Fibroblast of skin of right quadriceps (primary cell): ENCODE measurements at places on chromosomes 1 and 21.
A peak's percentile ranks its signal among the peaks of the same experiment; 100 is the strongest.

- DNase-seq: no peak
Measured at GRCh38 chr1:39084191-39084590, 58.0 kb downstream of the NDUFS5 start.

DNA sequence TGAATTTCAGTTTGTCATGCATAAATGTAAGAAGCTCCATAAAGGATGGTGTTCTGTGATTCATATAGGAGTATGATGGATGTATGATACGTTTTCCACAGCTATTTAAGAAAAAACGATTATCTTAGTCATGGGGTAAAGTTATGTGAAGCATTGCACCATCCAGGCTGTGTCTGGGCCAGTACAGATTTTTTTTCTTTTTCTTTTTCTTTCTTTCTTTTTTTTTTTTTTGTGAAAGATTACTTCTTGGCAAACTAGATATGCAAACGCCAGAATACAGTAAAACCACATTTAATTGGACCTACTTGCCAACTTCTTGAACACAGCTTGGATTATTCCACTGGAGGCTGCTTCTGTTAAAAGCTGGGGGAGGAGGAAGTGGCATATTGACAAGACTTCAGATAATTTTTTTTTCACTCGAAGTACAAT, 14.9 kb downstream of the ZBTB18 start:
- peak; percentile 88 for DNase-seq

DNA sequence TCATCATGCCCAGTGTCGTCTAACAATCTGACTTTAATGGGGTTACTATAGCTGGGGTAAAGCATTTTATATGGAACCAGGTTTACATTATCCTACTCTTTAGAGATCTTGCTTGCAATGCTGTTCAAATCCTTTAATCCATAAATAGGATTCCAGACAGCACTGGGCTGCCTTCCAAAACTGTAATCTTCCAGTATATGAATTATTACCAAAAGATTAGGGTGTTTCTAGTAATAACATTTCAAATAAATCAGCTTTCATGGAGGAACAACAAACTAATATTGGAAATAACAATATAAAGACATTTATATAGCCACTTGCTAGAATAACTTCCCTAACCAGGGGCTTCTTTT, 88.6 kb upstream of the PLXNA2 start:
- DNase-seq: no peak

- DNase-seq: no peak
Measured at GRCh38 chr1:222054416-222054815, 312.5 kb upstream of the DUSP10 start.

DNA sequence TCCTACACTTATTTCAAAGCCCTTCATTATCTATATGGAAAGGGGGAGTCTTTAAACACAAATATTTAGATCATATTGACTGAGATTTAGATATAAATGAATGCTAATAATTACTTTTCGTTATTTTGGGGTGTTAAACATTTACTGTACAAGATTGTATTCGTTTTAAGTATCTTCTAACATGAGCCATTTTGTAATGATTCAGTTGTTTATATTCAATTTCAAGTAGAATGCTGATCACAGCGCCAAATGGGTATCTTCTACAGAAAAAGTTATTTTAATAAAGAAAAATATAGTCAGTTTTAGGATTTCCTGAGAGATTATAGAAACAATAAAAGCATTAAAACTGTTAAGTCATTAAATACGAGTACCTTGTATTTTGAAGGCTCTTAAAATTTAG, 104.5 kb upstream of the HNRNPU start:
- no peak for DNase-seq

GRCh38 chr1:88288571-88288970, 395.5 kb upstream of the PKN2 start:
- DNase-seq: no peak

GRCh38 chr1:94926126-94926914, 590 bp downstream of the CNN3 start:
- DNase-seq: peak; percentile 61

DNA sequence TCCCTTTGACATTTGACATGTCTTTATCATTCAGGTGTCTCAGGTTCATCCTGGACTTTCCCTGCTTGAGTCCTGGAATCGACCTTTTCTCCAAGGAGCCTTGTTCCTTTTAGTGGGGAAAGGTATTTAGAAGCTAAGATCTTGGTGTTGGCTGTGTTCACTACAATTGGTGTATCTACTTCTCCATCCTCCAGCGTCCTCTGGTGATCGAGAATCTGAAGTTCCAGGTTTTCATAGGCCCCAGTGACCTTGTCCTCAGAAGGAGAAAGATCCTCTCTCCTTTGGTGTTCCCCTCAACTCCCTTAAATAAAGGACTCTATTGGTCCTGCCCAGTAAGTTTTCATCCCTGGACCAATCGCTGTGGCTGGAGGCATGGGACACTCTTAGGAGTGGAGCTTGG, 22.1 kb downstream of the MROH7 start:
- no peak for DNase-seq

DNA sequence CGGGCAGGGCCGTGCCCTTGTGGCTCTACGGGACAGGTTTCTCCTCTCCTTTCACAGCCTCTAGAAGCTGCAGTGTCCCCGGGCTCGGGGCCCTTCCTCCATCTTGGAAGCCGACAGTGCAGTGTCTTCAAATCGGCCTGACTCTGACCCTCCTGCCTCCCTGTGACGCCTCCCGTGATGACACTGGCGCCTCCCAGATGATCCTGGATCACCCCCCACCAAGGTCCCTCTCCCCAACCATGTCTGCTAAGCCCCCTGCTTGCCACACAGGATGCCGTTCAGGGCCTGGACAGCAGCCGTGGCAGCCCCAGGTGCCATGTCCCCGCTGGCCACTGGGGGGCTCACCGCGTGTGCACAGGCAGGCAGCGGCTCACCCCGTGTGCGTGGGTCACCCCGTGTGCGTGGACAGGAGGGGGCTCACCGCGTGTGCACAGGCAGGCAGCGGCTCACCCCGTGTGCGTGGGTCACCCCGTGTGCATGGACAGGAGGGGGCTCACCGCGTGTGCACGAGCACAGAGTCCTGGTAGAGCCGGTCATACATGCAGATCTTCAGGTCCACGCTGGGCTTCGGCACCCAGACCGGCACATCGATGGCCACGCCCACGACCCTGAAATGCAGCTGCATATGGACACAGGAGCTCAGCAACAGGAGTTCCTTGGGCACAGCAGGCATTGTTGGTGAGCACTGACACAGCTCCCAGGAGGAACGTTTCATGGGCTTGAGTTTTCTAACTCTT, 24.9 kb upstream of the TMEM52 start:
- DNase-seq: peak; percentile 6

DNA sequence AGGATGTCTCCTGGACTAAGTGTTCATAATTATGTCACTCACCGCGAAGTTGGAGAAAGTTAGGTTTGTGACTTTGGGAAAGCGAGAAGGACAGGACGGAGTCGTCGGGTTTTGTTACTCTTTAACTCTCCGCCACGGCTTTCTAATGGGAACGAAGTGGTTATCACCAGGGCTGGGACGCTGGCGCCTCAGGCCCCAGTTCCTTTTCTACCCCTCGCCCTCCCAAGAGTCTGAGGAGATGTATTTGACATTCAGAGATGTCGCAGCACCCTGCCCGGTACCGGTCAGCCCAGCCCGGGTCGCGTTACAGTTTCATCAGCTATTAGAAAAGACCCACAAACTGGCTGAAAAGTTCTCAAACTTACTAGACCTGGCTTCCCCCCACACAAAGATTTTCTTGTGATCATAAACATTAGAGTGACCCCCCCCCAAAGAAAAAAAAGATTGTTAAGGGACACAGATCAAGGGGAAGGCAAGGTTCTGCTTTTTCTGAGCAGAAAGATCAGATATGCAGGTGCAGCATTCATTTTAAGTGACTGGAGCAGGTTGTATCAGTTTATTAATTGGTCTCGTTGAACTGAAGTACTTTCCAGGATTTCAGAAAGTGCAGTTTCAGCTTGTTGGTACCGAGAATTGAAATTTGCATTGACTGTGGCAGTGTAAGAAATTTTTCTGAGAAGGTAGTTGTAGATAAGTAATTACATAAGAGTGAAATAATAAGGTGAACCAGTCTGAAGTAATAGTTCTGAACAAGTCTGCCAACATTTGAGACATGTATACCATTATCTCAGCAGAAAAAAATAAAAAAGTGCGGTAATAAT, 859 bp upstream of the ZBTB18 start:
- no peak for DNase-seq

GRCh38 chr1:111990878-111991718, 1.6 kb upstream of the KCND3 start:
- DNase-seq: peak; percentile 41

- no peak for DNase-seq
Measured at GRCh38 chr1:185533596-185533995, 200.6 kb upstream of the HMCN1 start.

GRCh38 chr1:244854865-244855578, 9.3 kb downstream of the HNRNPU start:
- DNase-seq: no peak
